ENCODE measurements at places on chromosomes 1 and 21.

DNA sequence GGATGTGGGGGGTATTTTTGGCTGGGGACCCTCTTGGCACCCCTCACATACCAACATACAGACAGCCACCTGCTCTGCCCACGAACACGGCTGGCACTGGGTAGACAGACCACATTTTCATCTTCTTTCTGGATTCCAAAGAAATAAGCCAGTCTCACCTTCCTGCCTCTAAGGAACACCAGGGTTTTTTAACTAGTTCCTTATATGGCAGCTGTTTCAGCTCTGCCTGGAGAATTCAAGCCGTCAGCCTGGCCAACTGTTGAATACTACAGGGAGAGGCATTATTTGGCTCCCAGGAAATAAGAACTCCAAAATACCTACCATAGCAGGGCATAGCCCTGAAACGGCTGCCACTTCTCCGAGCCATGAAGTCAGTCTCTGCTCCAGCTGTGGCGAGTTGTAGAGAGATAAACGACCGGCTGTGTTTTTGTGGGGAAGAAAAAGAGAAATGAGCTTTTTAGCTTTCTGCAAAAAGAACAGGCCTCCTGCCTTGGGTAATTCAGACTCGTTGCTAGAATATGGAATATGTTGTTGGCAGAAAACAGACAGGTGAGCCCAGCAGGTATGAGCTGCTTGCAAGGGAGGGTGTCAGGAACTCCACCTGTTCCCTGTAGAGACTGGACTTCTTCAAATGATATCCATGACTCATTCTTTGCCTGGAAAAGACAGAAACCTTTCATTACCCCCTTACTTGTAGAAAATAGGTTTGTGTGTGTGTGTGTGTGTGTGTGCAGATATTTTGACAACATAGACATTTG lies 51.8 kb downstream of the MT1HL1 start:
- DNase-seq: no peak

DNA sequence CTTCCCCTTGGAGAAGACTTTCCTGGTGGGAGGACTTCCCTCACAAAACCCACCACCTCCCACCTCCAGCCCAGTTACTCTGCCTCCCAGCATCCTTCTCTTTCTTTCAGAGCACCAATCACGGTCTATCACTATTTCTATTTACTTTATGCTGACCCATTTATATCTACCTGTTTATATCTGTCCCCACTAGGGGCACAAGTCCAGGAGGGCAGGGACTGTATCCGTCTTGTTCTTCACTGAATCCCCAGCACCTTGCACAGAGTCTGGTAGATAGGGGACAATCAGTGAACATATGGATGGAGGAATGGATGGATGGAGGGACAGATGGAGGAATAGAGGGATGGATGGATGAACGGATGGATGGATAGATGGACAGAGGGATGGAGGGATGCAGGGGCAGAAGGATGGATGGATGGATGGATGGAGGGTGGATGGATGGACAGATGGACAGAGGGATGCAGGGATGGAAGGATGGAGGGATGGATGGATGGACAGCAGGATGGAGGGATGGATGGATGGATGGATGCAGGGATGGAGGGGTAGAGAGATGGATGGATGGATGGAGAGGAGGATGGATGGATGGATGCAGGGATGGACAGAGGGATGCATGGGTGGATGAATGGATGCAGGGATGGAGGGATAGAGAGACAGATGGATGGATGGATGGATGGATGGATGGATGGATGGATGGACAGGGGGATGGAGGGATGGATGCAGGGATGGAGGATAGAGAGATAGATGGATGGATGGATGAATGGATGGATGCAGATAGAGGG lies 5.5 kb downstream of the C1QB start:
- no peak for DNase-seq

DNA sequence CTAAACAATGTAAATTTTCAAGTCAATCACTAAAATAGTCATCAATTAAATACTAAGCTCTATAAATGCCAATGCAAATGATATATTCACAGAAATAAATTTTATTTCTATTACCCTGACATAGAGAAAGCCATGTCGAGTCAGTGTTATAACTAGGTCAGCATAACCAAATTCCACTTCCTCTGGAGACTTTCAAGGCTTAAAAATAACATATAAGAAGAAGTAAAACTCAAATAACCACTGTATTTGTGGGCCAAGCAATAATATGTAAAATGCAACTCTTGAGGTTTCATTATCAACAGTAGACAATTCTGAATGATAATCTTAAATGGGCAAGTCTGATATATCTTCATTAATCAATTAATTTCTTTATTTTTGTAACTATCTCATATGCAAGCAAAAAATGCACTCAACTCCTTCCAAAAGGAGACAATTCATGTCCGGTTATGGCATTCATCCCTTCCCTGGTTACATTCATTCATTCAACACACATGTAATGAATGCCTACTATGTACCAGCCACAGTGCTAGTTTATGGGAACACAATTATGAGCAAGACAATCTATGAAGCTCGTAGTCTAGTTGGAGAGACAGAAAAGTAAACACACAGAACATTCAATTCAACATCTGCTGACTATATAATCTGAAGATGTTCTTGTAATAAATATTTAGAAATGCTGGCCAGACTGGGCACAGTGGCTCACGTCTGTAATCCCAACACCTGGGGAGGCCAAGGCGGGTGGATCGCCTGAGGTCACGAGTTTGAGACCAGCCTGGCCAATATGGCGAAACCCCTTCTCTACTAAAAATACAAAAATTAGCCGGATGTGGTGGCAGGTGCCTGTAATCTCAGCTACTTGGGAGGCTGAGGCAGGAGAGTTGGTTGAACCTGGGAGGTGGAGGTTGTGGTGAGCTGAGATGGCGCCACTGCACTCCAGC lies 37.1 kb upstream of the CAP1 start:
- DNase-seq: no peak

GRCh38 chr1:152039461-152039860 lies 2.7 kb upstream of the S100A11 start:
- no peak for DNase-seq
